Ovary (tissue), 10 donors: ENCODE measurements at places on chromosomes 6 and 20. TPM values are rescaled to one million over a fixed set of nuclear protein-coding genes. Genes with fewer than 3 reads are reported as not detected.
A peak's percentile ranks its signal among the peaks of the same experiment; 100 is the strongest.

HFE gene
- 7.4 TPM for total RNA-seq

- no peaks in the 10 kb centered on the region for H3K27me3 ChIP-seq
- H3K4me1 ChIP-seq: no peaks in the 10 kb centered on the region
- no peak overlapping the region for H3K27ac ChIP-seq
- H3K4me3 ChIP-seq: no peak overlapping the region
- H3K36me3 ChIP-seq: no peaks in the 10 kb centered on the region
These were observed 8.3 kb upstream of the SCML4 start for GRCh38 chr6:107832151-107833056.

DNA sequence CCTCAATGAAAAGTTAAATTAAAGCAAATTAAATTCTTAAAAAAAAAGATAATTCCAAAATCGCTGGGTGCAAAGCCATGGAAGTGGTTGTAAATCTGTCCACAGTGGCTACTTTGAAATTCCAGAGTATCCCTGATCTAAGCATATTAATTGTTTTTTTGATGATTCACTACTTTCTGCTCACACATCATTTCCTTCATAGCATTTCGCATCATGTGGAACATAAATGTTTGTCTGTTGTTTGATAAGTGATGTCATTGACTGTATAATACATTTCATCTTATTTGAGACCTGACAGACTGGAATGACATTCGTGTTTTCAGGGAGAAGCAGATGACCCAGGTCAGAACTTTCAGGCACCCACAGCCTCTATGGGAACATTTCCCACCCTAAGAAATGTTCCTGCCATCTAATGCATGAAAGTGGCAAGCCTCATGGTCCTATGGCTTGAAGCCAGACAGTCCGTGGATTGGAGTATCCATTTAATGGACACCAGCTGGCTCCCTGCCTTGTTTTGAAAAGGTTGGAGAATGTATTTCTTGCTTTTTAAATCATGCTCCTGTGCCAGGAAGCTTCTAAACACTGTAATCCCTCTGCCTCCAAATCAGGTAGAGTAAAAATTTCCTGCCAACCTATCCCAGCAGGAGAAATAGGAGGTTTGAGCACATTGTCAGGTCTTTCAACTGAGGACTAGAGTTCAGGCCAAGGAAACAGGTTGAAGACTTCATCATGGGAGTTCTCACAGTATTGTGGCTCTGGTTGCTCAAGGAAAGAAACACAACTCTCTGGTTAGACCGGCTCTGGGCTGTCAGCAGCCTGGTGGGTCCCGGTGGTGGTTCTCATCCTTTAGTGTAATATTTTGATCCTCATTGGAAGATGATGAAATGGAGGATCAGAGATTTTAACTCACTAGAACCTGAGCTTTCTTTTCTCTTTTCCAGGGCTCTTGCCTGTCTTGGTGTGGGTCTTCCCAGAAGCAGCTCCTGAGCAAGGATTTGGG lies 157.9 kb downstream of the SLC24A3 start:
- H3K4me3 ChIP-seq: no peak overlapping the region
- peaks cover 2% of the 10 kb centered on the region for H3K4me1 ChIP-seq
- no peak for DNase-seq
- H3K36me3 ChIP-seq: no peaks in the 10 kb centered on the region
- H3K27ac ChIP-seq: no peak overlapping the region

GPANK1 gene
- total RNA-seq: 14.6 TPM

DNA sequence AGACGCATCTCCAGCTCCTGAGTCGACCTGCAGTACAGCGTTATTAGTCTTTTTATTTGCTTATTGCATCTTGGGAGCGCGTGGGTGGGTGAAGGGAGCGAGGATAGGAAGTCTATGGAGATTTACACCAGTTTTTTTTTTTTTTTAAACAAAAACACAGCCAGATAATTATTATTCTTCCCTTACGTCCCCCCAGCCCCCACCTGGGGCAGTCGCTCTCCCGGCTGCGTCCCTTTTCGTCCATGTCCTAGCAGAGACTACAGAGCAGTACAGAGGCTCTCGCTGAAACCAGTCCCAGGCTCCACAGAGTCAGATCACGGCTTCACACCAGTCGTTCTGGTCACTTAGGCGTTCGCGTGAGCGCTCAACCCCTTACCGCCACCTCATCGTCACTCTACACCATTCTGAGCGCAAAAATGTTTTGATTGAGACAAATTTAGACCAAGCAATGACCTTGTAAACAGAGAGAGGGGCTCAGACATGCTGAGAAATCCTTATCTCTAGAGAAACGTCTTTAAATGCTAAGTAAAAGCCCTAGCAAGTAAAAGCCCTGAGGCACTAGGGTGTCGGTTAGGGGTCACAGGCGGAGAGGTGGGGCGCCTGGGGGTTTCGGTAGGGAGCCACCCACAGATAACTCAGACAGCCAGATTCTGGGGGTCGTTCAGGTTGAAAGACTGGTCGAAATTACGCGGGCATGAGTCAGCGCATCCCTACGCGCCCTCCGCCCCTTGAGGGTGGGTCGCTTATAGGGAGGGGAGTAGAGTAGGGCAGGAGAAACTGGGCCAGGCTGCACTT lies 975 bp upstream of the PPT2 start:
- H3K27me3 ChIP-seq: no peaks in the 10 kb centered on the region
- H3K27ac ChIP-seq: peak overlapping the region; percentile 90
- peaks cover 9% of the 10 kb centered on the region for H3K4me1 ChIP-seq
- no peaks in the 10 kb centered on the region for H3K36me3 ChIP-seq
- peak overlapping the region; percentile 51 for H3K4me3 ChIP-seq
- DNase-seq: no peak

DNA sequence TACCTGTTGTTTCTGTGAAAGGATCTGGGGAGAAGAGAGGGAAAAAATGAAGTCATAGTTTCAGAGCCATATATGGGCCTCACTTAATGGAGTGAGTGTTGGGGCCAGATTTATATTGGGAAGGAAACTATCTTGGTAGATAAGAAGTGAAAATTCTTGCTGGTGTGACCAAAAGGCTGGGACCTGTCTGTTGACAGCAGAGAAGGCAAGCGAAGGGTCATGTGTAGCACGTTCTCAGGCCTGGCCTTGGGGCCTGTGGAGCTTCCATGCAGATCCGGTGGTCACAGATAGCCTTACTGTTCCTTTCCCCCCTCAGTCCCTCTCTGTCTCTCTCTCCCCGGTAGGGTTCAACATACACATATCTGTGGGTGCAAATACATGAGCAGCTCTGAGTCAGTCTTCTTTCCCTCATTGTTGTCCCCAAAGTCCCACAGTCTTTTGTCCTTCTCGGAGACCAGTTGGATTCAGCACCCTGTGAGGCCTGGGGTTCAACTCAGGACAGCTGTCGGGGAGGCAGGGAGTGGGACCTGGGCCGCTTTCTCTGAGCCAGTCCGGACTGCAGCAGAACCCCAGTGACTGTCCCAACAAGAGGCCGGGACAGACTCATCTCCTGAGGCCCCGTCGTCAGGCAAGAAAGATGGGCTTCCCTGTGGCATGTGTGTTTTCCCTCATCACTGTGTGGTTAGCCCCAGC lies 34.6 kb downstream of the PPP1R14C start:
- DNase-seq: no peak
- H3K27ac ChIP-seq: no peak overlapping the region
- H3K27me3 ChIP-seq: no peaks in the 10 kb centered on the region

- no peak for DNase-seq
- H3K4me1 ChIP-seq: no peaks in the 10 kb centered on the region
- no peaks in the 10 kb centered on the region for H3K27me3 ChIP-seq
These were observed 102.5 kb downstream of the MAP3K7 start for GRCh38 chr6:90484385-90484784.

EPB41L1 gene
- total RNA-seq: 43.6 TPM

GRCh38 chr6:91149956-91150705 lies 563.3 kb upstream of the MAP3K7 start:
- H3K4me3 ChIP-seq: no peak overlapping the region
- no peaks in the 10 kb centered on the region for H3K36me3 ChIP-seq
- no peaks in the 10 kb centered on the region for H3K27me3 ChIP-seq
- H3K4me1 ChIP-seq: peaks cover 2% of the 10 kb centered on the region

- H3K4me3 ChIP-seq: no peak overlapping the region
- no peaks in the 10 kb centered on the region for H3K36me3 ChIP-seq
- no peaks in the 10 kb centered on the region for H3K27me3 ChIP-seq
- DNase-seq: peak; percentile 20
- peaks cover 7% of the 10 kb centered on the region for H3K4me1 ChIP-seq
- no peak overlapping the region for H3K27ac ChIP-seq
These were observed 3.0 kb upstream of the ZBTB22 start for GRCh38 chr6:33320315-33321181.

- H3K27ac ChIP-seq: no peak overlapping the region
- H3K4me1 ChIP-seq: no peaks in the 10 kb centered on the region
- DNase-seq: no peak
- H3K4me3 ChIP-seq: no peak overlapping the region
- no peaks in the 10 kb centered on the region for H3K36me3 ChIP-seq
These were observed 108.6 kb downstream of the MAP3K7 start for GRCh38 chr6:90478278-90478677.

- peaks cover 2% of the 10 kb centered on the region for H3K4me1 ChIP-seq
- no peaks in the 10 kb centered on the region for H3K27me3 ChIP-seq
- no peak overlapping the region for H3K27ac ChIP-seq
- no peak for DNase-seq
- no peak overlapping the region for H3K4me3 ChIP-seq
These were observed 30.2 kb downstream of the ZHX3 start for GRCh38 chr20:41287327-41287726.

PLEKHG1 gene
- total RNA-seq: 21.6 TPM

SLC12A5 gene
- 1.3 TPM for total RNA-seq
